ENCODE measurements at places on chromosomes 1 and 21. TPM values are rescaled to one million over a fixed set of nuclear protein-coding genes. Genes with fewer than 3 reads are reported as not detected.

DNA sequence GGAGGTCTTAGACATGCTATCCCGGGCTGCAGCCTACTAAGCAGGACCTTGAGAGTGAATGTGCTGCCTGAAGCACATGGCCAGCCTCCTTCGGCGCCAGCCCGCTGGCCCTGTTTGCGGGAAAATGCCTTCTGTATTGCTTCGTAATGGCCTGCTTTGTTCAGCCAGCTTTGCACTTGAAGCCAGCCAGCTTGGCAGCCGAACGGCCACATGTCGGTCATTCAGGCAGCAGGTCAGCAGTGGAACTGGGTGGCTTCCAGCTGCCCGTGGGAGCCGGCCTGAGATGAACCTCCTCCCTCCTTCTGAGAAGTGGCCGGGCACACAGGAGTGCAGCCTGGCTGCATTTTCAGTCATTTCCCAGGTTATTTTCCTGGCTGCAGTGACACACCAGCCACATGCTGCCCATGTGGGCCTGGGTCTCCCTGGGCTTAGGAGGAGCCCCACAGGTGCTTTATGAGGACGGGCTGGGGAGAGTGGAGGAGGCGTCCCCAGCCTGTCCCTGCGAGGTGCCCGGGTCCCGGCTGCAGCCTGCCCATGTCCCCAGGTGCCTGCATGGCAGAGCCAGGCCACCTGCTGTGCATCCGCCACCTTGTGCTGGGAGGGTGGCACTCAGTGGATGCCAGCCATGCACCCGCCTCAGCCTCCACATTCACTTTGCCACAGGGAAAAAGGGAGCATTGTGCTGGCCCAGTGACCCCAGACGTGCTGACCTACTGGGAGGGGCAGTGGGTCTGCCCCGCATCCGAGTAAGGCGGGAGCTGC, 103.5 kb downstream of the SIK1 start:
- H3K36me3 ChIP-seq = no peaks in the 10 kb centered on the region
- H3K4me1 ChIP-seq = peaks cover 35% of the 10 kb centered on the region
- H3K27me3 ChIP-seq = no peaks in the 10 kb centered on the region

GRCh38 chr1:31152181-31152795, 86.8 kb upstream of the PUM1 start:
- H3K36me3 ChIP-seq = no peaks in the 10 kb centered on the region
- DNase-seq = no peak
- no peaks in the 10 kb centered on the region for H3K27me3 ChIP-seq
- H3K4me3 ChIP-seq = no peak overlapping the region
- no peak overlapping the region for H3K27ac ChIP-seq
- peaks cover 14% of the 10 kb centered on the region for H3K4me1 ChIP-seq

GRCh38 chr1:162357681-162358266, 18.9 kb downstream of the SPATA46 start:
- no peaks in the 10 kb centered on the region for H3K27me3 ChIP-seq
- H3K36me3 ChIP-seq = peaks cover 17% of the 10 kb centered on the region
- H3K4me3 ChIP-seq = no peak overlapping the region
- no peak for DNase-seq

- peaks cover 6% of the 10 kb centered on the region for H3K36me3 ChIP-seq
- H3K27ac ChIP-seq = no peak overlapping the region
- H3K4me1 ChIP-seq = no peaks in the 10 kb centered on the region
- no peaks in the 10 kb centered on the region for H3K27me3 ChIP-seq
- H3K4me3 ChIP-seq = no peak overlapping the region
- DNase-seq = no peak
These were observed 44.9 kb downstream of the SYNJ1 start for GRCh38 chr21:32682696-32683474.

BARHL2 gene
- total RNA-seq = not detected

- H3K4me1 ChIP-seq = peaks cover 8% of the 10 kb centered on the region
- no peak for DNase-seq
- no peak overlapping the region for H3K27ac ChIP-seq
- H3K4me3 ChIP-seq = no peak overlapping the region
- no peaks in the 10 kb centered on the region for H3K27me3 ChIP-seq
- H3K36me3 ChIP-seq = no peaks in the 10 kb centered on the region
These were observed 54.0 kb upstream of the RASAL2 start for GRCh38 chr1:178039891-178040290.

RGS13 gene
- total RNA-seq = not detected

- H3K27ac ChIP-seq = no peak overlapping the region
- no peaks in the 10 kb centered on the region for H3K36me3 ChIP-seq
- DNase-seq = no peak
- peaks cover 12% of the 10 kb centered on the region for H3K27me3 ChIP-seq
- H3K4me3 ChIP-seq = no peak overlapping the region
- peaks cover 26% of the 10 kb centered on the region for H3K4me1 ChIP-seq
These were observed 2.3 kb upstream of the KCNC4 start for GRCh38 chr1:110207831-110208230.

DNA sequence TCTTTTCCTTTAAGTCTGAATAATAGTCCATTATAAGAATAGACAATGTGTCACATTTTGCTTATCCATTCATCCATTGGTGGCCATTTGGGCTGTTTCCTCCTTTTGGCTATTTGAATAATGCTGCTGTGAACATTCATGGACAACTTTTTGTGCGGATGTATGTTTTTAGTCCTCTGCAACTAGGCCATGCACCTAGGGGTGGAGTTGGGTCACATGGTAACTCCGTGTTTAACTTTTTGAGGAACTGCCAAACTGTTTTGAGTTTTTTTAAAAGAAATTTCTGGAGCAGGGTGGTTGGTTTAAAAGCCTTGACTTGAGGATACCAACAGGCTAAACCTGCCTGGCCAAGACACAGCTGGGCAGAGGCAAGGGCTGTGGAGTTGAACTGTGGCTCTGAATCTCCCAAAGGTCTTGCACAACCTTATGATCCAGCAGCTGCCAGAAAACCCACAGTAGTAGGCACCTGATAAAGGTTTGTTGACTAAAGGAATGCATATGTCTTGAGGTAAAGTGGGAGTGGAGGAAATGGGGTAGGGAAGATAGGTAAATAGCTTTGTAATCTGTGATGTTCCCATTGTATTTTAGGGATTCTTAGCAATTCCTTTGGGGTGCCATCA, 5.6 kb upstream of the RPTN start:
- H3K27ac ChIP-seq = no peak overlapping the region
- DNase-seq = no peak
- no peaks in the 10 kb centered on the region for H3K36me3 ChIP-seq
- H3K4me1 ChIP-seq = peaks cover 7% of the 10 kb centered on the region
- peaks cover 26% of the 10 kb centered on the region for H3K27me3 ChIP-seq

- H3K36me3 ChIP-seq = peaks cover 4% of the 10 kb centered on the region
- H3K4me3 ChIP-seq = no peak overlapping the region
- H3K27ac ChIP-seq = peak overlapping the region; percentile 34
- H3K4me1 ChIP-seq = peaks cover 39% of the 10 kb centered on the region
- H3K27me3 ChIP-seq = no peaks in the 10 kb centered on the region
These were observed 38.3 kb downstream of the IFI44 start for GRCh38 chr1:78687914-78688313.

DNA sequence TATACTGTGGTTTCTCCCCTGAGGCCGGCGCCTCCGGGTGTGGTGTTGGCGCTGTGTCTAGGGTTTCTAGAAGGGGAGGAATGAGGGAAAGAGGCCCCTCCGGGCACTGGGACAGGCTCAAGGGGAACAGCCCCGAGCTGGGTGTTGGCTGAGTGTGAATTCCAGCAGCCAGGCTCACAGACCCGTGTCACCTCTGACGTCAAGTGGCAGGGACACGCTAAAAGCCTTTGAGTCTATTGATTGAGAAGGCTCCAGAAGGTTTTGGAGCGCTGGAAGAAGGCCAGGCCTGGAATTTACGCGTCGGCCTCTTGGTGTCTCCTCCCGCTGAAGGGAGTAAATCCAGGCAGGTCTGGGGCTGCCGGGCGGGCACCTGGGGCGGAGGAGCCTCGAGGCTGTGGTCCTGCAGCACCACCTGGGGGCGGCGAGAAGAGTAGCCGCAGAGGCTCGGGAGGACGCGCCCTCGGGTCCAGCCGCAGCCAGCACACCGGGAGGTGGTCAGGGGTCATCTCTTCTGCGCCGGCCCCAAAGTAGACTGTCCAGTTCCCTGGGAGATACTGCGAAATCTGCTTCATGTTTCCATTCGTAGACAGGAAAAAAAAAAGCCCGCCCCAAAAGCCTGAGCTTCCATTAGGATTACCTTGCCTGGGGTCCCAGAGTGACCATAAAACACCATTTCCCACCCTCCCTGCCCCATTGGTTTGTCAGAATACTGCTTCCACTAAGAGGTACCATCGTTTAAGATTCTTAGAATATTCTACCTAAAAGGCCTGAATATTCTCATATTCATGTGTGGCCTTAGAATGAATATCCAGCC, 61.7 kb downstream of the TLR5 start:
- peak overlapping the region; percentile 88 for H3K27ac ChIP-seq
- DNase-seq = peak; percentile 93
- H3K36me3 ChIP-seq = no peaks in the 10 kb centered on the region
- H3K4me3 ChIP-seq = peak overlapping the region; percentile 73
- peaks cover 11% of the 10 kb centered on the region for H3K27me3 ChIP-seq

KRTAP12-2 gene
- not detected for total RNA-seq

GBP6 gene
- total RNA-seq = not detected

DNA sequence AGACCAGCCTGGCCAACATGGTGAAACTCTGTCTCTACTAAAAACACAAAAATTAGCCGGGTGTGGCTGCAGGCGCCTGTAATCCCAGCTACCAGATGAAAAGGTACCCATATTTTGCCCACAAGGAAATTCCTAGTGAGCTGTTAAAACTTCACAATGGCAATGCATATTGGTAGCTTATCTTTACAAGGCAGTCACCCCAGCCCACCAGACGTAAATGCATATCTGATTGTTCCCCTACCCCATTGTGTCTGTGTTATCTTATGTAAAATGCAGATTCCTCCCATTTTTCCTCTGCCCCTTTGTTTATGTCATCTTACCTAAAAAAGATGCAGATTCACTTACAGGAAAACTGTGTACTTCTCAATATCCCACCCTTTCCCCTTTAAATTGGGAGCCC, 103.1 kb upstream of the SLC2A1 start:
- H3K36me3 ChIP-seq = no peaks in the 10 kb centered on the region
- H3K4me3 ChIP-seq = no peak overlapping the region
- peaks cover 30% of the 10 kb centered on the region for H3K4me1 ChIP-seq
- no peaks in the 10 kb centered on the region for H3K27me3 ChIP-seq
- no peak overlapping the region for H3K27ac ChIP-seq
- no peak for DNase-seq

DNA sequence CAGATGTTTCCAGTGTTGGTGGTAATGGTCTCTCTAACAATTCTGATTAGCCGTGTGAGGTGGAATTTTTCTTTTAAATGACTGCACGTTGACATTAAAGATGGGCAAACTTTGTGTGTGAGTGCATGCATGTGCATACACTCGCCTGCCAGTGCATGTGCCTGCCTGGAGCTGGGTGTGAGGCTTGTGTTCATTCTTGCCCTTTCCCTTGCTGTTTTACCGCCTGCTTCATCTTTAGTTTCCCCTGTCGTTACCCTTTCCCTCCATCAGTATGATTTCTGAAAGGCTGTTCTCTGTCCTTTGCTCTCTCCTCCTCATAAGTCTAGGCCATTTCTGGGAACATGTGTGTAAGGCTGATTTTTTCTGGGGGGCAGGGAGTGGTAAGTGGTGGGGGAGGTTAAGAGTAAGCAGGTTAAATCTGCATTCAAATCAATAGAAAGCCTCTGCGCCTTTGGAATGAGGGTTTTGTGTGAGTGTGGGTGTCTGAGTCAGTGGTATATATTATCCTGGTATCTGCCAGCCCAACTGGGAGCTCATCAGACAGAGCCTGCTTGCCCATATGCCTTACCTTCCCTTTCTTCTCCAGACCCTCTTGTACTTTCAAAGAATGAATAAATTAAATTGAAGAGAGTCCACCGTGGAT, 112.5 kb downstream of the PBX1 start:
- DNase-seq = no peak
- no peak overlapping the region for H3K4me3 ChIP-seq
- no peaks in the 10 kb centered on the region for H3K27me3 ChIP-seq
- H3K36me3 ChIP-seq = peaks cover 2% of the 10 kb centered on the region

PRR9 gene
- total RNA-seq = not detected

All from chondrocyte (in vitro differentiated cells).